ENCODE measurements at places on chromosomes 6 and 20. TPM values are rescaled to one million over a fixed set of nuclear protein-coding genes. Genes with fewer than 3 reads are reported as not detected.

GRCh38 chr6:154878871-154879491 is 116.1 kb upstream of the TIAM2 start:
- no peak for DNase-seq

DNA sequence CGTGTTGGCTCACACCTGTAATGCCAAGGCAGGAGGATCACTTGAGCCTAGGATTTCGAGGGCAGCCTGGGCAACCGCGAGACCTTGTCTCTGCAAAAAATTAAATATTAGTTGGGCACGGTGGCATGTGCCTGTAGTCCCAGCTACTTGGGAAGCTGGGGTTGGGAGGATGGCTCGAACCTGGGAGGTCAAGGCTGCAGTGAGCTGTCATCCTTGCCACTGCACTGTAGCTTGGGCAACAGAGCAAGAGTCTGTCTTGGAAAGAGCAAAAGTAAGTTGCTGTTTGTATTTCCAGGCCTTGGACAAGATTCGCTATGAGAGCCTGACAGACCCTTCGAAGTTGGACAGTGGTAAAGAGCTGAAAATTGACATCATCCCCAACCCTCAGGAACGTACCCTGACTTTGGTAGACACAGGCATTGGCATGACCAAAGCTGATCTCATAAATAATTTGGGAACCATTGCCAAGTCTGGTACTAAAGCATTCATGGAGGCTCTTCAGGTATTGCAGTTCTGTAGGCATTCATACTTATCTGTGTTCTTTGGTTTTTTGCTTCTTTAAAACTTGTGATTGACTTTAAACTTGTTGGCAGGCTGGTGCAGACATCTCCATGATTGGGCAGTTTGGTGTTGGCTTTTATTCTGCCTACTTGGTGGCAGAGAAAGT is 2.3 kb downstream of the HSP90AB1 start:
- no peak for DNase-seq

- DNase-seq, result no peak
These were observed 3.3 kb downstream of the RAB22A start for GRCh38 chr20:58312836-58313235.

DNA sequence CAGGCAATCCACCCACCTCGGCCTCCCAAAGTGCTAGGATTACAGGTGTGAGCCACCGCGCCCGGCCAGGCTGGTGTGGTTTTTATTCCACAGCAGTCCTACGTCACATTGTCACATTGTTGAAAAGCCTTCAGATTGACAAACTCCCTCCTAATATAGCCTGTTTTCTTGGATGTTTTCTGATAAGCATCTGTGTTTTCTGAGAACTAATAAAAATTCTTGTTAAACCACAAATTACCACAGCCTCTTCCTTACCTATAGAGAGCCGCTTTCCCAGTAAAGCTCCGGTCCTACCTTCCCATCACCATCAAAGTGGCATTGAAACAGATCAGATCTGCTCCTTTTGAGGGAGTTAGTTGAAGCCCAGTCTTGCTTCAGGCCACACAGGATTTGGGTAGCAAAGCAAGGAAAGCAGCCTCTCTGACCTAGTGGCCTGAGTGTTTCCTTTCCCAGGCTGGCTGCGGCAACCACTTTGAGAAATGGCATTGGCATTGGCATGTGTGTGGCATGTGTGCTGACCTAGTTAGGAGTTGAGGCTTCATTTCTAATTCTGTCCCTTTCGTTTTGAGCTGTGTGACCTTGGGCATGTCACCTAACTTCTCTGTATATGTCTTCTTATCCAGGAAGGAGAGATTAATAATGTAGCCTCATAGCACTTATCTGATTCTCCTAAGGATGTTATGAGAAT is 1.7 kb upstream of the PKIG start:
- no peak for DNase-seq

GRCh38 chr6:21668795-21669194 is 75.2 kb downstream of the SOX4 start:
- no peak for DNase-seq

DNA sequence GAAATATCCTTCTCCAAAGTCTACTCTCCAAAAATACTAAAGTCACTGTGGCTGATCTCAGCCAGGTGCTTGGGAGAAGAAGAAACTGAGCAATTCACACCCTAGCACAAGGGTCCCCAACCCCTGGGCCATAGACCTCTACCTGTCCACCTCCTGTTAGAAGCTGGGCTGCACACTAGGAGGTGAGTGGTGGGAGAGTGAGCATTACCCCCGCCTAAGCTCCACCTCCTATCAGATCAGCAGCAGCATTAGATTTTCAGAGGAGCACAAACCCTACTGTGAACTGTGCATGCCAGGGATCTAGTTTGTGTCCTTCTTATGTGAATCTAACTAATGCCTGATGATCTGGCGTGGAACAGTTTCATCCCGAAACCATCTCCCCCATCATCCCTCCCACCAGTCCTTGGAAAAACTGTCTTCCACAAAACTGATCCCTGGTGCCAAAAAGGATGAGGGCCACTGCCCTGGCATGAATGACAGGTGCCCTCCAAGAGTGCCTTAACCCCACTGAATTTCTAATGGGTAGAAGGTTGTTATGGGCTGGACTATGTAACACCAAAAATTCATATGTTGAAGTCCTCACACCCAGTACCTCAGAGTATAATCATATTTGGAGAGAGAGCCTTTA is 109.2 kb upstream of the CDYL start:
- DNase-seq, result no peak

DNA sequence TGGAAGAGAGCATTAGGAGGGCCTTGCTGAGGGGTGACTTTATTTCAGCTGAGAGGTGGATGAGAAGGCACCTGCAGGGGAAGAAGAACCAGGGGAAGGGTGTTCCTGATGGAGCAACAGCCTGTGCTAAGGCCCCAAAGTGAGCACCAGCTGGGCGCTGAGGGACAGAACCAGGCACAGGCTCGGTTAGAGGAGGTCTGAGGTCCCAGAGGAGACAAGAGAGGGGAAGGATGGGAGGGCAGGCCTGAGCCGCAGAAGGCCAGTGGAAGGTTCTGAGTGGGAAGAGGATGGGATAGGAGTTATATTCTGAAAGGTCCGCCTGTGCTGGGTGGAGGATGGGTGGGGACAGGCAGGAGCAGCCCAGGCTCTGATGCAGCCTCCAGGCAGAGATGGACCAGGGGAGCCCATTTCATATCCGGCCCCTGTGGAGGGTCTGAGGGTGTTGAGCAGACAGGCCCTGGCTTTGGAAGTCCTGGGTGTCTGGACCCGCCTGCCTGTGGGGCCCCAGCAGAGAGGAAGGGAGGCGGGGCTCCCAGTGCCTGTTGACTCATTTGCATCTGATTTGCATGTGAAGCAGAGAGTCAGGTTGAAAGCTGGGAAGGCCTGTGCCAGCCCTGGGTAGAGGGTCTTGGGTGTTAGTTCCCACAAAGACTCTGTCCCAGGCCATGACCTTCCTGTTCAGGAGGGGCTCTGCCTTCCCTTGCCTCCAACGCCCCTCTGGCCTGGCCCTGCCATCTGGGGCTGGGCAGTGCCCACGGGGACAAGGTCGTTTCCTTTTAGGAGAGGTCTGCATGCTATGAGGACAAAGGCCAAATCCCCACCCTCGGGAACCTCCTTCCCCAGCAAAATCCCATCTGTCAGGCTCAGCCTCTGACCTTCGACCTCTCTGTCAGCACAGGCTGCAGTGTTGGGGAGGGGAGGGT is 10.6 kb upstream of the FAM110A start:
- DNase-seq, result no peak

DNA sequence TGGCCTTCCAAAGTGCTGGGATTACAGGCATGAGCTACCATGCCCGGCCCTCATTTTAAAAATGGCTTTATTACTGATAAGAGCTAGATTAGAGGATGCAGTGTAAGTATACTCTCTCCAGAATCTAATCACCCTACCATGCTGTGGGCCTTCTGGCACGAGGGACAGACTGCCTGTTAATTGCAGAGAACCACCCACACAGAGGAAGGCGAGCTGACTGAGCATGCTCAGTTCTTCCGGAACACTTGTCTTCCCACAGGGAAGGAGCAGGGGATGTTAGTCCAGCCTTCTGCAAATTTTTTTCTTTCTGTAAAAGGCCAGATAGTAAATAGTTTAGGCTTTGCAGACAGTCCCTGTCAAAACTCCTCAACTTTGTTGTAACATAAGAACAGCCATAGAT is 48.9 kb downstream of the ALDH5A1 start:
- no peak for DNase-seq

RIPPLY2 gene
- not detected for polyA plus RNA-seq

EPB41L1 gene
- 53.2 TPM for polyA plus RNA-seq

DST gene
- 68.2 TPM for polyA plus RNA-seq

All from kidney (tissue), 22 donors.